ENCODE measurements at places on chromosomes 4 and X.
A peak's percentile ranks its signal among the peaks of the same experiment; 100 is the strongest.

DNA sequence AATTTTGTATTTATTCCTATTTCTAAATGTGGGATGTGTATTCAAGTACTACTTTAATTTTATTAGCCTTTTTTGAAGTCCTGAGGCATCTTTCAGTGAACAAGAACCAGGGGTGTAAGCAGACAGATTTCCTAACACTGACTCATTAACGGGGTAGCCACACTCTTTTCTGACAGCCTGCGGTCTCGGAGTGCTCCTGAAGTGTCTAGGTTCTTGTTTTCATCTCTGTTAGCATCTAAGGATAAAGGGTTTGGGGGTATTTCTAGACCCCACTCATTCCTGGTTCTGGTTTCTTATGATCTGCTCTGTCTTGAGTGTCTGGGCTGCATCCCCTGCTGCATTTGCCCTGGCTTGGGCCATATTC is 71.9 kb downstream of the GC start:
- no peak for DNase-seq

DNA sequence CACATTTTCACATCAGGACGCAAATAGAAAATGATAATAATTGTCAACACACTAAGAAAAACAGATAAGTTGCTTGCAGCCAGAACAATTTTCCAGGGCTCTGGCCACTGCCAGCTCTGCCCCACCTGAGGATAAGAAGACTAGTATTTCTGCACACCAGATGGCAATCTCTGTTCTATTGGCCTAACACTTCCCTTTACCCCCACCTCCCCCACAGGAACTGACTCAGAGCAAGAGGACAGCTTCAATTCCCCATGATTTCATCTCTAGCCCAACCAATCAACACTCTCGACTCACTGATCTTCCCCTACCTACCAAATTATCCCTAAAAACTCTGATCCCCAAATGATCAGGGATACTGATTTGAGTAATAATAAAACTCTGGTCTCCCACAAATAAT is 164.0 kb downstream of the SMARCA1 start:
- DNase-seq = no peak

- no peak for DNase-seq
These were observed 152.7 kb downstream of the FSTL5 start for GRCh38 chr4:162011089-162011488.

DNA sequence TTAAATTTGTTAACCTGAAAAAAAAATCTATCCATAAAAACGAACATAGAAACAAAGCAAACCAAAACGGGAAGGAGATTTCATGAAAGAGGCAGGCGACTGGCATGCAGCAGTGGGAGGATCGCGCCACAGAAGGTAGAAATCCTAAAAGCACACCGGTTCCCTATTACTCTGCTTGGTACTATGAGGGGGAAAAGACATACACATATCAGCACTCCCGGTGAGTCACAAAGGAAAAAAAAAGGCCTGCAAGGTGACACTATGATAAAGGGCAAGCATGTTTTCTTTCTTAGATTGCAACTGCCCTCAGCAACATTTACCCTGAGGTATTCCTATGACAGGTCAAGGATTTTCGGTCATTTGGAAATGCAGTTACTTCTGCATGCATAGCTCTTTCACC is 60.6 kb upstream of the NAP1L5 start:
- DNase-seq = no peak

DNA sequence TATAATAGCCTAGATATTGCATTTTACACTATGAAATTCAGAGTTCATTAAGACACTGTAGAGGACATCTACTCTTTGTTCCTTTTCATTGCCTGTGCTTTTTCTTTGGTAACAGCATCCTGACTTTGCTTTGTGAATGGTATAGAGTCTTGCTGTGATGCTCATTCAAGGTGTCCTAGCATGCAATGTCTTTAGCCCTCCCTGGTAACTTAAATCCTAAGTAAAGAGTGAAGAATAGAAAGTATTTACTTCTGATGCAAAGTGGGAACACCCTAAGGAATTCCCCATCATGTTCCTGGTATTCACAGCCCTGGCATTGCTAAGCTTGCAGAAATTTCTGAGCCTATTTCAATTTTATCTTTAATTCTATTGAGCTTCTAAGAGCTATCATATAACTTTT is 400.1 kb downstream of the FAT4 start:
- peak; percentile 34 for DNase-seq

- DNase-seq = no peak
These were observed 15.6 kb downstream of the LAMTOR3 start for GRCh38 chr4:99878604-99879003.

GRCh38 chrX:27132862-27133261 is 330.3 kb downstream of the PPP4R3C start:
- no peak for DNase-seq

DNA sequence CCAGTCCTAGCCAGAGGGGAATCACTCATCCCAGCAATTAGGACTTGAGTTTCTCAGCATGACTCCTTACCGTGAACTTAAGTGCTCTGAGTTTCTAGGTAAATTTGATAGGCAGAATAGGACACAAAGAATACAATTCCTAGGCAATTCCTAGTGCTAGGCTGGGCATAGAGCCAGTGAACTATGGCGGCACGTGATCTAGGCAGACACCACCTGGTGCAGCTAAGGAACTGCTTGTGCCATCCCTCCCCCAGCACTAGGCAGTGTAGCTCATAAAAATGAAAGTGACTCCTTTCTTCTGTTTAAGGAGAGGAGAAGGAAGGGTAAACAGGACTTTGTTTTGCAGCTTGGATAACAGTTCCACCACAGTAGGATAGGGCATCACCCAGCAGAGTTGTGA is 736.3 kb upstream of the PCDH7 start:
- DNase-seq = no peak

- no peak for DNase-seq
These were observed 10.2 kb upstream of the N4BP2 start for GRCh38 chr4:40046311-40046980.

DNA sequence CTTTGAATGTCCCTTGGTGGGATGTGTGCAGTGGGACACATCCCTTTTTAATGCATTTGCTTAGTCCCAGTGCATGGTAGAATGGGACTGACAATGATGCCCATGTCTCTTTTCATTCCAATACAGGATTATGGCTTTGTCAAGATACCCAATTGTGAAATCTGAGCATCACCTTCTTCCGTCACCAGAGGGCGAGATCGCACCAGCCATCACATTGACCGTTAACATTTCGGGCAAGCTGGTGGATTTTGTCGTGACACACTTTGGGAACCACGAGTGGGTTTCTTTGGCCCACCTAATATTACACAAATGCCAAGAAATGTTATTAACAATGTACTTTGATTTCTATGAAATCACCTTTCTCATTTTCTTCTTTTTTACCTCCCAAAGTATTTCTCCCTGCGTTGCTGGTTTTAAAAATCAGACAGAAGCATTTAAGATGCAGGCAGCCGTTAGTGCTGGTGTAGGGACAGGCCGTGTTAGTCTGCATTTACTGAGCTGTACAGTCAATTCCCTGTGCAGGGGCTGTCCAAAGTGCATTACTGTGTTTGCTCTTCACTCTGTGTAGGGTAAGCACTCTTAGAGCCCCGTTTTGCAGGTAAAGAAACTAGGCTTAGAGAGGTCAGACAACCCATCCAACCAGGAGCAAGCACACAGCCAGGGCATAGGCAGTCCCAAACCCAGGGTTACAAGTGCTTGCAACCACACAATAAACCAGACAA is 46.5 kb downstream of the CWH43 start:
- peak; percentile 2 for DNase-seq

DNA sequence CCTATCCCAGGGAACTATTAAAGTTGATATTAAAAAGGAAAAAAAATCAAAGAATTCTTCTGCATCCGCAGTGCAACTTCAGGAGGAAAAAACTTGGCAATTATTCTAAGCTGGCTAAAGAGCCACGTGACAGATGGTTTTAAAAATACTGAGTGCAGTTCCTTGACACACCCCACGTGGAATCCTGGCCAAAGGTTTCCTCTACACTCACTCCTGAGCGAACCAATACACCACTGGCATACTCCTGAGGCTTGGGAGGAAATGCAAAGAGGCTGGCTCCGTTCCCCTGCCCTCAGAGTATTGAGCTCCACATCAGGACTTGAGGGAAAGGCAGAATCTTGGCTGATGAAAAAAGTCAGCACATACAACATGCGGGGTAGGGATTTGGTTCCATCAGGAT is 133.8 kb upstream of the ATP6AP2 start:
- no peak for DNase-seq

DNA sequence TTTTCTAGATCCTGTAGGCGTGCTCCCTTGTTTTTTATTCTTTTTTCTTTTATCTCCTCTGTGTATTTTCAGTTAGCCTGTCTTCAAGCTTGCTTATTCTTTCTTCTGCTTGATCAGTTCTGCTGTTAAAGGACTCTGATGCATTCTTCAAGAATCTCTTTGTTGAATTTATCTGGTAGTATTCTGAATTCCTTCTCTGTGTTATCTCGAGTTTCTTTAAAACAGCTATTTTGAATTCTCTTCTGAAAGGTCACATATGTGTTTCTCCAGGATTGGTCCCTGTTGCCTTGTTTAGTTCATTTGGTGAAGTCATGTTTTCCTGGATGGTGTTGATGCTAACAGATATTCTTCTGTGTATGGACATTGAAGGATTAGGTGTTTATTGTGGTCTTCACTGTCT is 15.3 kb downstream of the RAB33B start:
- DNase-seq = no peak

DNA sequence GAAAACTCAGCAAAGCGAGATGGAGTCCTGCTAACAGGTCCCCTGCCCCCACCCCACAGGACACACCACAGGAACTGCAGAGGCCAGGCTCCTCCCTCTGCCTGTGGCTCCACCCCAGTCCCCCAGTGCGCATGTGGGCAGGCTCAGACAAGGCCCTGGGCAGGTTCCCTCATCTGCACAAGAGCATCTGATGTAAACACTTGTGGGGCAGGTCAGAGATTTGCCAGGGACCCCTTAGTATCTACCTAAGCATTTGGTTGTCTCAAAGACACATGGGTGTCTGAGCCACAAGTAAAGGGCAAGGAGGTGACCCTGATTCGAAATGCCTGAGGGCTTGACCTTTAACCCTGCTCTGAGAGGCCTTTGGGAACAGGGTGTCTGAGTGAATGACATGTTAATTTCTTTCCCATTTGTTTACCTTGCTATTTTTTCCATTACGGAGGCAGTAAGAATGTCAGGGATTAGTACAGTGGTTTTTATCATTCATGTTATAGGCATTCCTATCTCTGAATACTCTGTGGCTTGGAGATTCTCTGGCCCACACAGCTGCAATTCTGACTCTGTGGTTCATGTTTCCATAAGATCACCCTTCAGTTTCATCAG is 85.3 kb downstream of the ZNF518B start:
- DNase-seq = no peak

- peak; percentile 25 for DNase-seq
These were observed at the start of gene CFI for GRCh38 chr4:109801895-109802319. TSS of gene CFI (minus strand) at chr4:109801999. CDS start at chr4:109801971, 28 bp downstream.

DNA sequence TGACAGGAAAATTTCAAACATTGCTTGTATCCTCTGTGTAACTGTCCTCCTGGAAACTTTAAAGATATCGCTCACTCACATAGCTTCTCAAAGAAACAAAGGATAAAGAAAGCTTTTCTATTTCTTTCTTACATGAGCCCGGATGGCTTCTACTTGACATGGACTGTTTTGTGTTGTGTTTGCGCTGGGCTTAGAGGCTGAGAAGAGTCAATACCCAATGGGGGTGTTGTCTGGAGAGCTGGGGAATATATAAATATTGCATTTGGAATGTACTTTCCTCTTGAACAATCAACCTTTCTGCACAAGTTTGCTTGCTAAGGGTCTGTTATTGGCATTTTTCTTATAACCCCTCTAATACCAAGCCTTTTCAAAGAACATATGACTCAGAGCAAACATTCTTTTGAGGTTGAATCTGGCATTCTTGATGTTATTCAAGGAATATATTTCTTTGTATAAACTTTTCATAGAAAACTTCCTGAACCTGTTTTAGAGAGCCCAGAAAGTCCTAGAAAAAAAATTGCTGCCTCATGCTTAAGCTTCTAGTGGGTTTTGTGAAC is 331.9 kb downstream of the PACRGL start:
- DNase-seq = peak; percentile 0

DNA sequence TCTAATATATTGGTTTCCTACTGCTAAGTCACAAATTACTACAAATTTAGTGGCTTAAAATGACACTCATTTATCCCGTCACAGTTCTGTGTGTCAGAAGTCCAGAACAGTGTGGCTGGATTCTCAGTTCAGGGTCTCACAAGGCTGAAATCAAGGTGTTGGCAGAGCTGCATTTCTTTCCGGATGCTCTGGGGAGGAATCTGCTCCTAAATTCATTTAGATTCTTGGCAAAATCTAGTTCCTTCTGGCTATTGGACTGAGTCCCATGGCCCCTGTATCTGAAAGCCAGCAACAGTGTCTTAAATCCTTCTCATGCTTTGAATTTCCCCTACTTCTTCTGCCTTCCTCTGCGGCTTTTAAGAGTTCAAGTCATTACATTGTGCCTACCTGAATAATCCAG is 103.1 kb upstream of the BMP3 start:
- DNase-seq = no peak
